Uterus (tissue), 4 donors: ENCODE measurements at places on chromosomes 7 and 10. TPM values are rescaled to one million over a fixed set of nuclear protein-coding genes. Genes with fewer than 3 reads are reported as not detected.

POT1 gene
- total RNA-seq: 31.6 TPM

LIPK gene
- not detected for total RNA-seq

ZNF438 gene
- 5.8 TPM for total RNA-seq

EPO gene
- 1.1 TPM for total RNA-seq

CACNB2 gene
- 33.0 TPM for total RNA-seq

HOXA11 gene
- 82.0 TPM for total RNA-seq

C10orf143 gene
- total RNA-seq: 22.1 TPM

CALCR gene
- total RNA-seq: 0.15 TPM

SLC26A3 gene
- total RNA-seq: 0.77 TPM

OR2A5 gene
- total RNA-seq: not detected

H2BK1 gene
- 4.4 TPM for total RNA-seq

DNA sequence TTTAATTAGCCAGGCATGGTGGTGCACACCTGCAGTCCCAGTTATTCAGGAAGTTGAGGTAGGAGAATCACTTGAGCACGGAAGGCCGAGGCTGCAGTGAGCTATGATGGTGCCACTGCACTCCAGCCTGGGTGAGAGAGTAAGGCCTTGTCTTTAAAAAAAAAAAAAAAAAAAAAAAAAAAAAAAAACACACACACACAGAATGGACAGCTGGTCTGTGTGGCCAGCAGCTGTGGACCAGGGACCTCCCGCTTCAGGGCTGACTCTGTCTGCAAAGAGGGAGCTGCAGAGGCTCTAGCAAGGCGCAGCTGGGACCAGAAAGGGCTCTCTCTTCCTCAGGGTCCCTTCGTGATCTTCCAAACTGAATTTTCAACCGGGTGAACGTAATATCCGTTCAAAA is 53.6 kb upstream of the DNAAF5 start:
- no peak for DNase-seq

DNA sequence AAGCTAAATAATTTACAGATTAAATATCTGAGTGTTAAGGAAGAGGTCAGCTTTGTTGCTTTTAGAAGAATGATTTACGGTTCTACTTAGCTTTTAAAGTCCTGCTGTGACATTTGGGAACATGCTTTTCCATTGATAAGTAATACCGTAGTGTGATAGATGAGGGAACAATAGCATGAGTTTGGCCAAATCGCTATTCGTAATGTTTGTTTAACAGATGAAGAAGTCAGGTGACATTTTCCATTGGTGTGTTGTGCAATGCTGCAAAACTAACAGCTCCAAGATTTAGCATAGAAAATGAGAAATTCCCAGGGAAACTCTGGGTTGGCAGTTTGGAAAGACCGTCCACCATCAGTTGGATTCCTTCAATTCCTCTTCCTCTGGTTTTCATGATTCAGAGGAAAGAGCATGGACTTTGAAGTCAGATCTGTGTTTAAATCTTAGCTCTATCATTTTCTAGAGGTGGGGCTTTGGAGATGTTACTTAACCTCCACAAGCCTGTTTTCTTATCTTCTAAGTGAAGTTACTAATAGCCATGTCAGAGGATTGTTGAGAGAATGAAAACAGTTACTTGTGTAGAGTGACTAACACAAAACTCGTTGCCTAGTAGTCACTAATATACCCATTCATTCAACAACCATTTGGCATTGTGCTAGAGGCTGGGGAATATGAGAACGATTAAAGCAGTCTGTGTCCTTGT is 140.4 kb upstream of the BMPER start:
- no peak for DNase-seq

DNA sequence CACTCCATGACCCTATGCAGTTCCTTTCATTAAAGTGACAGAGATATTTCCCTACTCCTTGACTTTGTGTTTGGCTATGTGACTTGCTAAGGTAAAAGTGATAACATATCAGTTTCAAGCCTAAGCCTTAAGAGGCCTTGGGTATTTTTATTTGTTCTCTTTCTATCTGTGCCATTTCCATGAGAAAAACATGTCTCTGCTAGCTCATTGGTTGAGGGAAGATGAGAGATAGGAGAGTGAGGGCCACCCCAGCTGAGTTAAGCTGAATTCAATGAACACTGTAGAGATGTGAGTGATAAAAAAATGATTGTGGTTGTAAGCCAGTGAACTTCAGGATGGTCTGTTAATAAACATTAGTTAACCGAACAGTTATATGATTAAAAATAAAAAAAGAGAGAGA is 13.4 kb downstream of the TASOR2 start:
- DNase-seq: no peak

DNA sequence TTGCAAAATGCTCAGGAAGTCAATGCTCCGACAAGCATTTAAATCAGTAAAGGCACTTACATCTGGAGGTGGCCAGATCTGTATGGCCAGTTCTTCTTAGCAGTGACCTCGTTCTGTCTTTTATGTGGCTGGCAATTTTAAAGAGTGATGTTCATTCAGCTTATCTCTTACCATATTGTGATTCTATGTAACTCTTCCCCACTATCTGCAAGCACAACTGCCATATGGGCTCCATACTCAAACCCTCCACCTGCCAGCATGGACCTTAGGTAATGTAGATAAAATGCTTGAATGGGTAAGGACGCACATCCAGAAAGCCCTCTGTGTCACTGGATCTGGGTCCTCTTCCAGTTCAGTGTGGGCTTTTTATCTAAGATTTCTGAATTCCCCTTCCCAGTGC is 42.4 kb upstream of the STK17A start:
- DNase-seq: no peak

- no peak for DNase-seq
These were observed 115.5 kb downstream of the AGMO start for GRCh38 chr7:15446280-15446679.

DNA sequence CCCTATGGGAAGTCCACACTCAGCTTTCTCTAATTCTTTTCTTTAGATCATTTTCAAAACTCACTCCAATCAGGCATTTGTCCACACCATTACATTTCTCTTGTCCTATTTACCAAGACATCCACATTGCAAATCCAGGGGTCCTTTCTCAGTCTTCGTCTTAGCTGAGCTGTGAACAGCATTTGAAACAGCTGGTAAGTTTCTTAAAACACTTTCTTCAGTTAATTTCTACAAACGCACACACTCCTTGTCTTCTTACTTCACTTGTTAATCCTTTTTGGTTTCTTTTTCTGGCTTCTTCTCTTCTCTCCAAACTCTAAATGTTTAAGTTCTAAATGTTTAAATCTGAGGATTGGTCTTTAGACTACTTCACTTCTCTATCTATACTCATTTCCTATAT is 769.3 kb downstream of the PHTF2 start:
- no peak for DNase-seq

DNA sequence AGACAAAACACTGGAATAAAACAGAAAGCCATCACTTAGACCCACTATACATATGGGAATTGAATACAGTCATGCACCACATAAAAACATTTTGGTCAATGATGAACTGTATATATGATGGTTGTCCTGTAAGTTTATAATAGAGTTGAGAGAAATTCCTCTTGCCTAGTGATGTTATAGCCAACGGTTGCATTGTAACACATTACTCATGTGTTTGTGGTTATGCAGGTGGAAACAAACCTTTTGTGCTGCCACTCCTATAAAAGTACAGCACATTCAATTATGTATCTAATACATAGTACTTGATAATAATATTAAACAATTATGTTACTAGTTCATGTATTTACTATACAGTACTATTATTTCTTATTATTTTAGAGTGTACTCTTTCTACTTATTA is 381.2 kb upstream of the MBL2 start:
- no peak for DNase-seq

GRCh38 chr10:6054884-6055283 is 7.3 kb downstream of the IL2RA start:
- DNase-seq: no peak

DNA sequence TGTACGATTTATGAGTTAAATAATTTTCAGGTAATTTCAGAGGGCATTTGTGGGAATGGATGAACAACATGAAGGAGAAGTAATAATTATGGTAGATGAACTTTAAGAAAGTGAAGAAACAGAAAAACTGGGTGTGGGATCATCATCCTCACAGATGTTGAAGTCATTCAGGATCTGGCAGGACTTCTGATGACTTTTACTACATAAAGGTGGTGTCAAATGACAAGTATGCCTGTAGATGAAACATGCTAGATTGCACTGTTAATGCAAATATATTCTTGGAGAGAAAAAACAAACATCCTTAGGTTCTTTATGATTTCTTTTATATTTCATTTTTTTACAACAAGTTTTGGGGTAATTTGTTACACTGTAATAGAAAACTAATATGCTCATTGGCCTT is 230.2 kb downstream of the PCLO start:
- no peak for DNase-seq

DNA sequence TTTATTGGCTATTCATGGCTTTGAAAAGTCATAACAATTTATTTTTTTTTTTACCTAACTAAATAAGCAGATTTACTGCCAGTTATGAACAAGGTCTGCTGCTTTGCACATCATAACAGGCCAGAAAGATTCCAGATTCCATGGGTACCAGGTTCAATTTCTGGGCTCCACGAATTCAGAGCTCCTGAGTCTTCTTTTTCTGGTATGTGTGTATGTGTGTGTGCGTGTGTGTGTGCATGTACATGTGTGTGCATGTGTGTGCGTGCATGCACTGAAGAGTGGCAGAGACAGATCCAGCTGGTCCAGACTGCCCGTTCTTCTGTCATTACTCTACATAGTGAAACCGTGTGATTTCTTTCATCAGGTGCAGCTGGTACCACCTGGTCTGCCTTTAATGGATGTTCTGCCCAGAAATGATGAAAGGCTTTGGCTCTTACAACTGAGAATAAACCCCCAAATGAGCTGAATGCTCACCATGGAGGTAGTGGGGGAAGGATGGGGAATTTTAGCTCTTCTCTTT is 14.6 kb upstream of the PRTFDC1 start:
- no peak for DNase-seq

- DNase-seq: no peak
These were observed 221.7 kb upstream of the LYZL1 start for GRCh38 chr10:29067161-29067560.

GRCh38 chr7:359766-360361 is 69.9 kb downstream of the FOXL3 start:
- no peak for DNase-seq

GRCh38 chr10:114288424-114289095 is 49.5 kb downstream of the VWA2 start:
- no peak for DNase-seq

- no peak for DNase-seq
These were observed 13.1 kb downstream of the RPA3 start for GRCh38 chr7:7705318-7705717.

DNA sequence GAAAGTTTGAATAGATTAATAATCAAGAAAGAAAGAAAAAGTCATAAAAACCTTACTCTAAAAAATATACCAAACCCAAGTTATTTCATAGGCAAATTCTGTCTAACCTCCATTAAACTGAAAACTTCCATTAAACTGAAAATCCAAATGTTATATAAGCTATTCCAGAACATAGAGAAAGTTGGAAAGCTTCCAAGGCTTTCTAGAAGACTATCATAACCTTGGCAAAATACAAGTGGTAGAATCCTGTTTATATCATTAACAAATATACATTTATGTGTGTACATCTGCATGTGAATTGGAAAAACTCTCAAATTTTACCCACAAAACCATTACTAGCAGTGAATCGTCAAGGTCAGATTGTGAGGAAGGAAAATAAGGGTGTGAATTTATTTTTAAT is 23.9 kb downstream of the TEX36 start:
- no peak for DNase-seq

- DNase-seq: no peak
These were observed 30.8 kb upstream of the CARD11 start for GRCh38 chr7:3074459-3074821.

DNA sequence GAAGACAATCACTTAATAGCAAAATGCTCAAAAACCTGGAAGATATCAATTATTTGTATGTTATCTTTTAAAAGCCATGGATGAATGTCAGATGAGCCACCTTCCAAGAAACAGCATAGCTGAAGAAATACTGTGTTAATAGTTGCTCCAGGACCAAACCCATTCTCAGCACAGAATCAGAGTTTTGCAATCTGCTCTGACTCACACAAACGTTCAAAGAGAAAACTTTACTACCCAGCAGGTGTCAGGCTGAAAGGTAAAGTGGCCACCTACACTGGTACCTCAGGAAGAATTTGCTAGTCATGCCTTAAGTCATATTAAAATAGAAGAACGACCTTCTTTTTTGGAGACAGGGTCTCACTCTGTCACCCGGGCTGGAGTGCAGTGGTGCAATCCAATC is 526.5 kb downstream of the PARD3 start:
- DNase-seq: no peak

DNA sequence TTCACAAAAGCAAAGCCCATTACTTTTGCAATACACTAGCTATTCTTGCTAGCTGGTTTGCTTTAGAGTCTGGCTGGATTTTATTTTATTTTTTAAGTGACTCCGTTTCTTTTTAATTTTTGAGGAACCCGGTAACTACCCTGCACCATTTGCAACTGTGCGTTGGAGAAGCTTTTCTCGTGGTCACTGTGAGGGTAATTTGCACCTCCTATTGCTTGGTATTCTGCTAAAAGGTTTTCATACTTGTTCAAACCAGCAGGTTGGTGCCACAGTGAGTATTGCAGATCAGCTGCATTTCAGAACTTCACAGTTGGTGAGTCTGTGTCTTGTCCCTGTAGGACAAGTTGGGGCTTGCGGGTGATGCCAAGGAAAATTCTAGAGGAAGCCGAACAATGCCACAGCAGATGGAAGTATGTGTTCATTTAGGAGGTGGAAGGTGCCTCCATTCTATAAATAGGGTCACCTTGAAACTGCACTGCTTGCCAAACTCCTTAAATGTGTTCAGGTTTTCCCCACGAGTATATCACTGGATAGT is 3.9 kb upstream of the NMT2 start:
- DNase-seq: no peak

- DNase-seq: no peak
These were observed 6.0 kb upstream of the LIPA start for GRCh38 chr10:89257581-89257980.

- no peak for DNase-seq
These were observed 45.8 kb upstream of the RHEB start for GRCh38 chr7:151565541-151565940.

GRCh38 chr10:103837370-103838069 is 17.9 kb downstream of the SH3PXD2A start:
- DNase-seq: no peak

DNA sequence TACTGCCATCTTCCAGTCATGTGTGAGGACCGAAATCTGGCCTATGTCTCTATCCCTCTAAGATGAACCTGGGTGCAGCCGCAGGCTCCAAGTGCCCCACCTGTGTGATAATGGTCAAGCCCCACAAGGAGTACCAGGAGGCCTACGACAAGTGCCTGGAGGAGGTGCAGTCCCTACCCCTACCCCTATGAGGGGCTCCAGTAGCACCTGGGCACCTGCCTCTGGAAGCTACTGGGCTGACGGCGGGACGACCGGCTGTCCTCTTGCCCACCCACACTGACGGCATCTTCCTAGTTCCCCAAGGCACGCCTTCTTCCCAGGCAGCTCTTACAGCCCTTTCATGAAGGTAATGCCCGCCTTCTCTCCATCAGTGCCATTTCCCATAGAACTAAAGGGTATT is 47.4 kb downstream of the HOXA1 start:
- DNase-seq: no peak

DNA sequence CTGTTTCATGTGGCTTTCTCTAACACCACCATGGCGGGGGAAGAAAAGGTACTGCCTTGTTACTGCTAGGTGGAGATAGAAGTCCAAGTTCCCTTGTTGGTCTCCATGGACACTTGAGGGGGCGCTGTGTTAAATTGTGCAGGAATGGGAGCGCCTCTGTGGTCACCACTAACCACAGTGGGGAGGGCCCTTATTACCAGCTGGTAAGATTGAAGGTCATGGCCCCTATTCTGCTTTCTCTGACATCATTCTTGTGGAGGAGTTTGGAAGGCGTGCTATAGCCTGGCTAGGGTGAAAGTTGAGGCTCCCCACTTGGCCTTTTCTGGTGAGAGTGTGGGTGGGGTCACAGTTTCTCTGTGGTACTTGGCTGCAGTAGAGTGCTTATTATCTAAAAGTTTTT is 14.9 kb upstream of the MXI1 start:
- no peak for DNase-seq
